ENCODE measurements at places on chromosomes 7 and 10.

GRCh38 chr7:38817526-38817925 is 91.5 kb downstream of the VPS41 start:
- DNase-seq, result no peak

DNA sequence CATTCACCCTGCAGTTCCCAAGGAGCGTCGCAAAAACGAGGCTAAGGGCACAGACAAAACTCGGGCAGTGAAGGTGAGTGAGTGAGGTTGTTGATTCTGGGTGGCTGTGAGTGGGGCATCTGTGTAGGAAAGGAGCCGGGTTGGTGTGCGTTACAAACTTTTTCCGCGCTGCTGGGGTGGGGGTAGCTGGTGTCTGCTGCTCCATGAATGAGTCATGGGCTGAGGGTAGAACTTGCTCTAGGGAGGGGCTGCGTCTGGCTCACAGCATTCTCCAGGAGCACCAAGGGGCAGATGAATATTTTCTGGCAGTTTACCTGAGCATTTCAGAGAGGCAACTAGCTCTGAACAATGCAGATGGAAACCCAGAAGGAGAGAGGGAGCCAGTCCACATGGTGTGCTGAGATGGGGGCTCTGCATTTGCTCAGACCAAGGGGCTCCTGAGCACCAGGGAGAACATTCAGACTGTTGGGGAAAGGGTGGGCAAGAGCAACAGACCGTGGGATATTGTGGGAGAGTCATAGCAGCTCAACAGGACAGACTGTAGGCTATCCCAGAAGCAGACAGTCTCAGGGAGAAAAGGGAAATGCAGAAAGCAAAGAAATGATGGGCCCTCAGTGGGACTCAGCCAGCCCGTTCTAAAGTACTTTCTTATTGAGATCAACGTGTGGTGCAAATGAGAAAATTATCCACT is 18.8 kb downstream of the NOBOX start:
- DNase-seq, result peak; percentile 32

DNA sequence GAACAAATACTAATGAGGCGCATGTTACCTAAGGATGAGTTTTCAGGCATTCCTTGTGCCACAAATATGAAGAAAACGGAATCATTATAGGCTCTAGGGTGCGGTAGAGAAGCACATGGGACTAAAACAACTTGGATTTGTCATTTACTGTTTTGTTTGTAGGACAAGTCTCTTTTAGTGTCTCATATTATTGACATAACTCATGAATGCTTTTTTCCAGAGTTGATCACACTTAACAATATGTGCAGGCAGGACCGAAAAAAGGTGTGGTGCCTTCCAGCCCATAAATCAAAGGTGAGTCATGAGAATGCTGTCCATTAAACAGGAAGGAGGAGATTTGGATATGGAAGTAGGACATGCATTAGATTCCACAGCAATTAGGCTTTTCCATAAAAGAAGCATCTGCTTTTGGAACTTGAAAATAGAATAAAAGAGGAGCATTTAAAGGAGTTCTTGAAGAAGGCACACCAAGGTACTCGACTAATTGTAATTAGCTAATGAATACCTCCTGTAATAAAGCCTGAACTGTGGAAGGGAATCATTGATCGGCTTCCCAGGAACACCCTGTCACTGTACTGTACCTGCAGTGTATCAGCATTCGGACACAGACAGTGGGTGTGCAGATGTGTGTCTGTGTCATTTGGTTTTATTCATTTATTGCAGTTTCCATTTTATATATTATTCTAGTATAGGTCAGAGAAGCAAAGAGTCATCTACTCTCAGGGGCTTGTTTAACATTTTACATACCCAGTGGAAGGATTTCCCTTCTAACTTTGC is 119.7 kb upstream of the KLF14 start:
- no peak for DNase-seq

GRCh38 chr10:34305189-34305588 is 509.9 kb downstream of the PARD3 start:
- DNase-seq, result no peak

- DNase-seq, result no peak
These were observed 22.6 kb downstream of the NKX2-3 start for GRCh38 chr10:99555371-99555770.

DNA sequence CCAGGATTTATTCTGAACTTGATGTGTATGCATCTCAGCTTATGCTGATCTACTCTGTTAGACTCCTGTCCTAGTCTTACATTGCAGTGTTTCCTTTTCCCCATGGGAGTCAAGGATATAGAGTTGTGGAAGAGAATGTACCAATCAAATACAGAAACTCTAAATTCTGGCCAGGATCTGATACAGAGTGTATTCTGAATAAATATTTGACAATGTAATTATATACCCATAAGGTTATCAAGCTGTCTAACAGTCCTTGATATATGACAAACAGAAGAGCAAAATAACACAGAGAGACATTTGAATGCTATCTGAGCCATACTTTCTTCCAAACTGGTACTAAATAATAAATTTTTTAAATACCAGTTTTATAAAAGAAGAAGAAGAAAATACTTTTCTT is 116.8 kb downstream of the ETV1 start:
- no peak for DNase-seq

DNA sequence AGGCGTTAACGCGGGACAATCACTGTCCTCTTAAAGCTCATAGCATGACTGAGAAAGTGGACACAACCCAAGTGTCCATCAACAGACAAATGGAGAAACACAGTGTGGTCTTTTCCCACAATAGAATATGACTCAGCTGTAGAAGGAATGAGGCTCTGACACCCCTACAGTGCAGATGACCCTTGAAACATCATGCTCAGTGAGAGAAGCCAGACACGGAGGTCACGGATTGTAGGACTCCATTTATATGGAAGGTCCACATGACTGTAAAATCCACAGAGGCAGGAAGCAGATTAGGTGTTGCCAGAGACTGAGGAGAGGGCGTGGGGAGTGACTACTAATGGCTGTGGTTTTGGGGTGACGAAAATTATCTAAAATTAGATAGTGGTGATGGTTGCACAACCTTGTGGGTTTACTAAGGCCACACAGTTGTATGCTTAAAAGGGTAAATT is 6.1 kb upstream of the NCAPG2 start:
- no peak for DNase-seq

DNA sequence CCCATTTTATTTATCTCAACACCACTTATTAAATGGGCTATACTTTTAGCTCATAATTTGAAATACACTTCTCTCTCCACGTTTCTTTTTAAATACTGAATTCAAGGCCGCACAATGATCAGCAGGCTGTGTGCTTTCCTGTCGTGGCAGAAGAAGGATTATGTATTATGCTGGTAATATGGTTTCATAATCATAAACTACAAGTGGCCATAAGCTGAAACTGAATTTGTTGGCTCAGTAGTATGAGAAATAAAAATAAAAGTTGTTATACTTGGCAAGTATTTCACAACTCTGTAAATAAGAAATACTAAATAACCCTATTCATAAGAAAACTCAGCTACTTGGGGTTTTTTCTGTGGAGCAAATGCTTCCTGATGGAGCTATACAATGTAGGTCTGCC is 313.6 kb downstream of the DOCK4 start:
- no peak for DNase-seq

DNA sequence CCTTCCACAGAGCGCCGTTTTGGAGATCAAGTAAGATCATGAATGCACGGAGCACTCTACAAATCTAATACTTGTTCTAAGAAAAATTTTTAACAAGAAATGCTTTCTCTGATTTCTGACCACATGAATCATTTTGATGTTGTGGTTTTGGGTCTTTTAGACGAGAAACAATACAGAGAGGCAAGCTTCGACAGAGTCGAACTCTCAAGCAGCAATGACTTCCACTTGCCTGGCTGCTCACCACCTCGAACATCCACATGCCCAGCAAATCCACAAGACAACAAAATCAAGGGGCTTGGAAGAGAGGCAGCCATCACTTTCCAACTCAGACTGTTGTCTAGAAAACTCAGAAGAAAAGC is 69.4 kb upstream of the GSDME start:
- no peak for DNase-seq

DNA sequence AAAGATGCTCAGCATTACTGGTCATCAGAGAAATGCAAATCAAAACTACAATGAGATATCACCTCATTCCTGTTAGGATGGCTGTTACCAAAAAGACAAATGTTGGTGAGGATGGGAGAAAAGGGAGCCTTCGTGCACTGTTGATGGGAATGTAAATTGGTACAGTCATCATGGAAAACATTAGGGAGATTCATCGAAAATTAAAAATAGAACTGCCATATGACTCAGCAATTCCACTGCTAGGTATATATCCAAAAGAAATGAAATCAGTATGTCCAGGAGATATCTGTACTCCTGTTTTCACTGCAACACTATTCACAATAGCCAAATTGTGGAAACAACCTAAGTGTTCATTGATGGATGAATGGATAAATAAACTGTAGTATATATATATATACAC is 228.1 kb downstream of the ACTR3B start:
- DNase-seq, result no peak

DNA sequence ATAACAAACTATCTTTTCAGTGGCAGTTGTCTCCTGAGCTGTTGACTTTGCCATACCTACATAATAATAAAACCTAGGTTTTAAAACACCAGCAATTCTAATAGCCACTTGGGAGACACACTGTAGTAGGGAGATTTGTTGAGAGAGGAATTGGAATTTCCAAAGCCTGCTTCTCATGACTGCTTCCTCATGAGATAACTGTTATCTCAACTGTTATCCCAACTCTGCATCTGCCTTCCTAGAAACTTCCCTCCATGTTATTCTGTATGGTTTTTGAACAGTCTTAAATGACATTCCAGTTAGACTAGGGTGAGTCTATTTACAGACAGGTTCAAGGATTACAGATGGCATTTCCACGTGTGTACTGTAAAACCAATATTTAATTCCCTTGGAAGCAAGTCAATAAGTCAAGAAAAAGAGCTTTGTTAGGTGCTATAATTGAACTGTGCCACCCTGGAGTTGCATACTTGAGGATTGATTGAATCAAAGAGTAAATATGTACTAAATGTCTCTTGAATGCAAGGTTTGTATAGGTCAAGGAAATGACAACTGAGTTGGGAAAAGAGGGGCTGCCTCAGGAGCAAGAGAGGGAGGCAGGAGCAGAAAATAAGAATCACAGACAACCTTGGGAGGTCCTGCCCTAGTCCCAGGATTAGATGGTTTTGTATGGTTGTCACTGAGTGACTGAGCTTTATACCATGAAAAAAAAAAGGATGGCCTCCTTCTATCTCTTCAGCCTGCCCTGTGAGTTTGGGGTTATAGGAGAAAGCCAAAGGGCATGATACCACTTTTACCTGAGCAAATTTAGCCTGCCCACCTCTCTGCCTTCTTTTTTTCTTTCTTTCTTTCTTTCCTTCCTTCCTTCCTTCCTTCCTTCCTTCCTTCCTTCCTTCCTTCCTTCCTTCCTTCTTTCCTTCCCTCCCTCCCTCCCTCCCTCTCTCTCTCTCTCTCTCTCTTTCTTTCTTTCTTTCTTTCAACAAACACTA is 9.9 kb upstream of the TM9SF3 start:
- DNase-seq, result no peak

DNA sequence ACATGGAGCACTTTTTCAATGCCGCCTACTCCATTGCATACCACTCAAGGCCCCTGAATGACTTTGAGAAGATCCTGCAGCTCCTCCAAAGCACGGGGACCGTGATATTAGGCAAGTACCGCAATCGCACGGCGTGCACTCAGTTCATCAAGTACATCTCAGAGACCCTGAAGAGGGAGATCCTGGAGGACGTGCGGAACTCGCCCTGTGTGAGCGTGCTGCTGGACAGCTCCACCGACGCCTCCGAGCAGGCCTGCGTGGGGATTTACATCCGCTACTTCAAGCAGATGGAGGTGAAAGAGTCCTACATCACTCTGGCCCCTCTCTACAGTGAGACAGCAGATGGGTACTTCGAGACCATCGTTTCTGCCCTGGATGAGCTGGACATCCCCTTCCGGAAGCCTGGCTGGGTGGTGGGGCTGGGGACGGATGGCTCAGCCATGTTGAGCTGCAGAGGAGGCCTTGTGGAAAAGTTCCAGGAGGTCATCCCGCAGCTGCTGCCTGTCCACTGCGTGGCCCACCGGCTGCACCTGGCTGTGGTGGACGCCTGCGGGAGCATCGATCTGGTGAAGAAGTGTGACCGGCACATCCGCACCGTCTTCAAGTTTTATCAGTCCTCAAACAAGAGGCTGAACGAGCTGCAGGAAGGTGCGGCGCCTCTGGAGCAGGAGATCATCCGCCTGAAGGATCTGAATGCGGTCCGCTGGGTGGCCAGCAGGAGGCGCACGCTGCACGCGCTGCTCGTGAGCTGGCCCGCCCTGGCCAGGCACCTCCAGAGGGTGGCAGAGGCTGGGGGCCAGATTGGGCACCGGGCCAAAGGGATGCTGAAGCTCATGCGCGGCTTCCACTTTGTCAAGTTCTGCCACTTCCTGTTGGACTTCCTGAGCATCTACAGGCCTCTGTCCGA is 12.7 kb upstream of the ATP6V0E2 start:
- DNase-seq, result no peak

GRCh38 chr7:19919261-19920095 is 146.1 kb upstream of the TMEM196 start:
- no peak for DNase-seq

- no peak for DNase-seq
These were observed 688 bp downstream of the PTN start for GRCh38 chr7:137342828-137343261.

DNA sequence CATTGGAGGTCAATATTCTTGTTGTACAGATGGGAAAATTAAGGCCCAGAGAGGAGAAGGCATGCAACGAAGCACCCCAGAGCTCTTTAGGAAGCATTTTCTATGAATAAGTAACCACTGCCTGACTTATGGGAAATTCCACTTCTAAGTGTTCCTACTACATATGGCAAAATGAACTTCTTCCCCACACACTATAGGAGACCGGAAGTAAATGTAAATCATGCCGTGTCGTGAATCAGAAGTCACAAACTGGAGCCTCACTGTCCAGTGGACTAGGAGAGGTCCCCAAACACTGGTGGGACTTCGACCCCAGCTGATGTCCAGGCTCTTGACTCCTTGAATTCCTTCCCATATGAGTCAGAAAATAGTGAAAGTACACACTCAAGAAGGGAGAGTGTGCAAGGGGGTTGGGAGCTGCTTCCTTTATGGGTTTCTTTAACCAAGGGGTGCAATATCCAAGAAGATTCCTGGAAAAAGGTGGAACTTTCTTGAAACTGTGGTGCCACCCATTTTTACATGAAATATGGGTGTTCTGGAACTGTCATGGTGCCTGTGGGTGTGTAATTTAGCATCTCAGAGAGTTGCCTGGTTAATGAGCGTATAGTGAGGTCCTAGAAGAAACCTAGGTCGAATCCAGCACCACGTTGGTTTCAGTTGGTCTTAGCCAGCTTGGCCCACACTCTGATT is 6.7 kb downstream of the RASSF4 start:
- no peak for DNase-seq

- no peak for DNase-seq
These were observed 18.4 kb downstream of the FAM241B start for GRCh38 chr10:69648461-69648860.

DNA sequence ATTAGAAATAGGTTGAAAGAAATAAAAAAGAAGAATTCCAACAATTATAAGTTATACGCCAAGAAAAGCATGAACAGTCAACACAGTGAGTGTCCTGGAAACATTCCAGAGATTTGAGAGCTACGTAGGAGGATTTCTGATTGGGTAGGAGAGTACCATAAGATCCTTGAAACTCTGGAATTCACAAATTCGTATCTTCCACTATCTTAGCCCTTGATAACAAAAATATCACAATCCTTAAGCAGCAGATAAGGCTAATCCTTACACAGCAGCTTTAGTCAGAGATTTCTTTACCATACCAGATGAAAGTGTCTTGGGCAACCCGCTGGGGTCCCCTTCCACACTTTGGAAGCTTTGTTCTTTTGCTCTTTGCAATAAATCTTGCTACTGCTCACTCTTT is 8.2 kb downstream of the TPK1 start:
- DNase-seq, result no peak

Data from stimulated activated naive CD4-positive, alpha-beta T cell treated with Interleukin-2 at 50 U/mL for 16 hours (primary cell).